K562 (cell line): ENCODE measurements at places on chromosomes 6 and 20. TPM values are rescaled to one million over a fixed set of nuclear protein-coding genes. Genes with fewer than 3 reads are reported as not detected.

DNA sequence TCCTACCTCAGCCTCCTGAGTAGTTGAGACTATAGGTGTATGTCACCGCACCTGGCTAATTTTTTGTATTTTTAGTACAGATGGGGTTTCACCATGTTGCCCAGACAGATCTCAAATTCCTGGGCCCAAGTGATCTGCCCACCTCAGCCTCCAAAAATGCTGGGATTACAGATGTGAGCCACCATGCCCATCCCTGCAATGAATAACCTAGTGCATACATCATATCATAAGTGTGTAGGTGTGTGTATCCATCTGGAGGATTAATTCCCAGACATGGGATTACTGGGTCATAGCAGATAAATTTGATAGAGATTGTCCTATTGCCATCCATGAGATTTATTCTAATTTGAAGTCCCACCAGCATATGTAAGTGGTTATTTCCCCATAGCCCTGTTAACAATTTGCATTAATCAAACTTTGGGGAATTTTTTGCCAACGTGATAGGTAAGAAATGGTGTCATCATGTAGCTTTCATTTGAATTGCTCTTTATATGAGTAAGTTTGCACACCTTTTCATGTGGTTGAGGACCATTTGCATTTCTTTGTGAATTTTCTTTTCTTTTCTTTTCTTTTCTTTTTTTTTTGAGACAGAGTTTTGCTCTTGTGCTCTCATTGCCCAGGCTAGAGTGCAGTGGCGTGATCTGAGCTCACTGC lies 29.9 kb upstream of the BACH2 start:
- no peaks in the 10 kb centered on the region; the same call in 2 of the 3 replicates for H3K4me1 ChIP-seq
- H3K27ac ChIP-seq, result no peak overlapping the region
- H3K4me3 ChIP-seq, result no peak overlapping the region
- H3K36me3 ChIP-seq, result no peaks in the 10 kb centered on the region

Gene POU3F2
- 0.29 and 0.44 TPM in 2 replicates for total RNA-seq

Gene NMBR
- not detected in 2 replicates for total RNA-seq

Gene FAXC
- not detected in 2 replicates for total RNA-seq

GRCh38 chr6:147503587-147503986 lies 4.9 kb upstream of the SAMD5 start:
- H3K4me3 ChIP-seq, result no peak overlapping the region
- 0 out of 3 replicates have a peak, but pooled peaks cover under 1% of the 10 kb centered on the region for H3K27me3 ChIP-seq
- peaks cover 21% of the 10 kb centered on the region for H3K4me1 ChIP-seq
- no peak for DNase-seq
- H3K36me3 ChIP-seq, result no peaks in the 10 kb centered on the region
